PC-3 (cell line): ENCODE measurements at places on chromosomes 16 and 17. TPM values are rescaled to one million over a fixed set of nuclear protein-coding genes. Genes with fewer than 3 reads are reported as not detected.

The VMO1 gene
- total RNA-seq: 1.2 and 3.1 TPM in 2 replicates

The LGALS9B gene
- total RNA-seq: not detected in 2 replicates

The HEXIM1 gene
- total RNA-seq: 47.3 and 59.0 TPM in 2 replicates

The HS3ST3B1 gene
- total RNA-seq: 0.33 and 0.52 TPM in 2 replicates

The MARCHF10 gene
- not detected in 2 replicates for total RNA-seq
